ENCODE measurements at places on chromosomes 12 and 14. TPM values are rescaled to one million over a fixed set of nuclear protein-coding genes. Genes with fewer than 3 reads are reported as not detected.

CIT gene
- total RNA-seq = 41.8 TPM

DNA sequence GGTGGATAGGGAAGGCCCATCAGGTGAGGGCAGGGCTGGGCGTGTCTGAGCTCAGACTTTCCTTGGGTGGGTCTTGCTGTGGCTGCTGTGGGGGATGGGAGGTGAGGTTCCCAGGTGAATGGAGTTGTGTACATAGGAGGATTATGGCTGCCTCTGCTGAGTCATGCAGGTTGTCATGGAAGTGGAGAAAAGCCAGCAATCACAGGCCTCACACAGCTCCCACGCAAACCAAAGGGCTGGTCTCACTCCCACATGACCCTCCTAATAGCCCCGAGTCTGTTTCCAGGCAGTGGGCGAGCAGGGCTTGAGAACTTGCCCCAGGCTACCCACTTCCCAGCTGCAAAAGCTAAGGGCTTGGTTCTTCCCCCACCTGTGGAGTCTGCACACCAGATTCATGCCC is 149.5 kb downstream of the IPO8 start:
- no peak for DNase-seq
- H3K27ac ChIP-seq = no peak overlapping the region
- peaks cover 3% of the 10 kb centered on the region for H3K27me3 ChIP-seq
- H3K36me3 ChIP-seq = no peaks in the 10 kb centered on the region
- H3K4me3 ChIP-seq = no peak overlapping the region
- no peaks in the 10 kb centered on the region for H3K4me1 ChIP-seq

- peaks cover 24% of the 10 kb centered on the region for H3K36me3 ChIP-seq
- DNase-seq = no peak
- H3K4me1 ChIP-seq = peaks cover 64% of the 10 kb centered on the region
- no peak overlapping the region for H3K27ac ChIP-seq
- H3K27me3 ChIP-seq = no peaks in the 10 kb centered on the region
These were observed 17.7 kb downstream of the SYNE3 start for GRCh38 chr14:95498622-95499353.

DNA sequence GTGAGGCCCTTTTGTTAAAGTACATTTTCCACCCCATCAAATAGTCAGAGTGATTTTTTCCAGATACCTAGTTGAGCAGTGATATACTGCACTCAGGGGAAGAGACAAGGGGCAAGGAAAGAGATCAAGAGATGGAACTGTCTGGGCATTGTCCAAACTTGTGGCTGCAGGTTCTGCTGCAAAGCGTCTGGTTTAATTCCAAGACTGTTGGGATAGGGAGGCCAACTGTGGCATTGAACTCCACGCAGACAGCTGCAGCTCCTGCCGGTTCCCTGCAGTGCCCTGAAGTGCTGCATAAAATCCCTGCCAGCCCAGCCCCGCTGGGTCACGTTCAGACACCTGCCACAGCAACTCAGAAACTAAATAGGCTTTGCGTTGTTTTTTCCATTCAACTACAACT is 30.5 kb downstream of the RPH3A start:
- no peak overlapping the region for H3K27ac ChIP-seq
- no peaks in the 10 kb centered on the region for H3K4me1 ChIP-seq
- DNase-seq = no peak
- no peak overlapping the region for H3K4me3 ChIP-seq

DNA sequence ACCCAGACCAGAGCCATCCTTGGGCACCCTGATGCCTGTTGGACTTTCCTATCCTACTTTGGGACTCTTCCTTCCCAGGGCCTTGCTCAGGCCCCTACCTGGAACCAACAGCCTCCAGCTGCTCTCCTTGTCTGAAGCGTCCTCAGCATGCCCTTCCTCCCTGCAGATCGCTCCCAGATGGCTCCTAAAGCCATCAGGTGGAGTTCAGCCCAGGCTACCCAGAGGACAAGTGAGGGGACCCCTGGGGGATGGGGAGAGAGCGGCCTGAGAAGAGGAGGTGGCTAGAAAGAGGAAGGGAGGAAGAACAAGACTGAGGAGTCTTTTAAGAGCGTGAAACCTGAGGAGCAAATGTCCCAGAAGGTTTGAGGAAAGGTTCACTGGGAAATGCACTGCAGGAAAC is 236.6 kb downstream of the ZFP36L1 start:
- H3K27me3 ChIP-seq = no peaks in the 10 kb centered on the region
- H3K27ac ChIP-seq = no peak overlapping the region
- no peak for DNase-seq
- H3K4me3 ChIP-seq = no peak overlapping the region
- H3K36me3 ChIP-seq = no peaks in the 10 kb centered on the region

GRCh38 chr12:58570411-58570810 is 349.9 kb downstream of the LRIG3 start:
- H3K36me3 ChIP-seq = no peaks in the 10 kb centered on the region
- H3K4me3 ChIP-seq = no peak overlapping the region
- H3K27me3 ChIP-seq = no peaks in the 10 kb centered on the region
- H3K27ac ChIP-seq = no peak overlapping the region

DNA sequence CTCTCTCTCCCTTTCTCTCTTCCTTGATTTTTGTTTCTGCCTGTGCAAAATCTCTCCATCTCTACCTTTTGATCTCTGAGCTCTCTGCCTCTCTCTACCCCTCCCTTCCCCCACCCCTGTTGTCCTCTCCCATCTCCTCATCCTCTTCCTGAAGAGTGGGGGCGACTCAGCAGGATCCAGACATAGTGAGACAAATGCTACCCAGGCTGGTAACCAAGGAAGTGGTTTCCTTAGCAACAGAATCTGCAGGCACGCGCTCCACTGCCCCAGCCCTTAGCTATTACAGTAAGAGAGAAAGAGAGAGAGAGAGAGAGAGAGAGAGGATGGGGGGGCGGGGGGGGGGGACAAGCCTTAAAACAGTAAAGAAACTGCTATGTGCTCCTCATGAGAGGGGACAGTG is 85.6 kb downstream of the CMKLR1 start:
- no peaks in the 10 kb centered on the region for H3K4me1 ChIP-seq
- no peak overlapping the region for H3K27ac ChIP-seq

All from activated naive CD8-positive, alpha-beta T cell treated with anti-CD3 and anti-CD28 coated beads for 36 hours (primary cell).